ENCODE measurements at places on chromosomes 5 and 9. TPM values are rescaled to one million over a fixed set of nuclear protein-coding genes. Genes with fewer than 3 reads are reported as not detected.

Gene MCTP1
- total RNA-seq: 4.4 TPM

Gene EDIL3
- 512 TPM for total RNA-seq

Gene GSN
- 259 TPM for total RNA-seq

Gene ZNF483
- 1.3 TPM for total RNA-seq

Gene SHOC1
- total RNA-seq: not detected

Gene GAS1
- 5.5 TPM for total RNA-seq

Gene PCDHB6
- total RNA-seq: 0.37 TPM

Gene NR6A1
- under 0.01 TPM for total RNA-seq

Gene C9orf50
- total RNA-seq: 0.13 TPM

Gene SPINK7
- total RNA-seq: not detected

Gene PHYHD1
- 5.7 TPM for total RNA-seq

Gene PCDHB16
- total RNA-seq: 1.9 TPM

Gene TAS2R1
- total RNA-seq: not detected

Gene PITX1
- 0.44 TPM for total RNA-seq

Gene ANXA6
- total RNA-seq: 465 TPM

Gene IL4
- total RNA-seq: not detected

Gene KCNN2
- total RNA-seq: 0.25 TPM

Gene ERBIN
- 49.4 TPM for total RNA-seq

Gene SEMA5A
- 47.5 TPM for total RNA-seq

Gene NIM1K
- 0.53 TPM for total RNA-seq

Gene ANKRD55
- not detected for total RNA-seq

Gene SLC46A2
- not detected for total RNA-seq

Gene ORM2
- total RNA-seq: not detected

Gene VLDLR
- 3.0 TPM for total RNA-seq

Gene TNFSF15
- total RNA-seq: 0.19 TPM

Gene IFNW1
- not detected for total RNA-seq

Gene PNPLA7
- total RNA-seq: 1.3 TPM

Gene SLC4A9
- not detected for total RNA-seq

All from aortic smooth muscle cell (primary cell).